ENCODE measurements at places on chromosomes 1 and 21. TPM values are rescaled to one million over a fixed set of nuclear protein-coding genes. Genes with fewer than 3 reads are reported as not detected.

The SLC9C2 gene
- not detected for total RNA-seq

The MMP23B gene
- total RNA-seq, result 12.9 TPM

The SPOCD1 gene
- 148 TPM for total RNA-seq

The OR2T29 gene
- not detected for total RNA-seq

The FCGR1A gene
- total RNA-seq, result not detected

The VSIG8 gene
- total RNA-seq, result 0.43 TPM

The FCRL6 gene
- total RNA-seq, result not detected

The SLFNL1 gene
- 0.44 TPM for total RNA-seq

Data from placental pericyte (primary cell).